ENCODE measurements at places on chromosomes 5 and 9.

DNA sequence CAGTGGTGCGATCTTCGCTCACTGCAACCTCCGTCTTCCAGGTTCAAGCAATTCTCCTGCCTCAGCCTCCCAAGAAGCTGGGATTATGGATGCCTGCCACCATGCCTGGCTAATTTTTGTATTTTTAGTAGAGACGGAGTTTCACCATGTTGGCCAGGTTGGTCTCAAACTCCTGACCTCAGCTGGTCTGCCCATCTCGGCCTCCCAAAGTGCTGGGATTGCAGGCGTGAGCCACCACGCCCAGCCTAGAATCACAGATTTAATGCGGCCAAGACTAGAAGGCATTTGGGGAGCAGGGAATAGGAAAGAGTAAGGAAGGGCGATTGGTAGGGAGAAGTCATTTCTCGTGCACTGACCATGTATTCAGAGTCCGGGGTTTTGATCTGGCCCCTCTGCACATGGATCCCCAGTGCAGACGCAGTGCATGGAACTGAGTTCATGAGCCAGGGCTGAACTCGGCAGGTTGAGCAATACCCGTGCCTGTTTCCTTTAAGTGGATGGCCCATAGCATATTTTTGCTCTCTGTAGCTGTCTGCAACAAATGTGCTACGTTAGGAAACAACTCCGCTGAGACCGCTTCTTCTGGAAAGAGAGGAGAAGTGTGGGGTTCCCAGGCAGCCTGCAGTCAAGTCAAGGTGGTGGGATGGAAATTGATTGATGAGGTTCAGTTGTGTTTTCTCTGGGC, 3.4 kb upstream of the HMCN2 start:
- DNase-seq = no peak

DNA sequence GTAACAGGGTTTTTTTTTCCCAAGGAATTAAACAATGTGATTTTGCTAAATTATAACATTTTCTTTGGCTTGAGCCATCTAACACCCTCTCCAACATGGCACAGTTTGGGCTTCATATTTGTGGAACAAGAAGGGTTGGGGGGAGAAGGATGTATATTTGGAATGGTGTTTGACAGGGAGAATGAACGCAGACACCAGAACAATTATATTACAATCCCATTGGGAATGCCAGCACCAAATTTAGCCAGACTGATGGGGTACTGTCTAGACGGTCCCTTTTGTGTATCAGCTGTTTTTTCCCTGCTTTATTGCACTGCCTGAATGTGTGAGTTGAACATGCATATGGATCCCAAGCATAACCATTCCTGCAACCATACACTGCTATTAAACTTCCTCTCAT, 130.9 kb upstream of the TMEM161B start:
- no peak for DNase-seq

- no peak for DNase-seq
Observed at GRCh38 chr5:77893225-77893860, 117.2 kb upstream of the TBCA start.

DNA sequence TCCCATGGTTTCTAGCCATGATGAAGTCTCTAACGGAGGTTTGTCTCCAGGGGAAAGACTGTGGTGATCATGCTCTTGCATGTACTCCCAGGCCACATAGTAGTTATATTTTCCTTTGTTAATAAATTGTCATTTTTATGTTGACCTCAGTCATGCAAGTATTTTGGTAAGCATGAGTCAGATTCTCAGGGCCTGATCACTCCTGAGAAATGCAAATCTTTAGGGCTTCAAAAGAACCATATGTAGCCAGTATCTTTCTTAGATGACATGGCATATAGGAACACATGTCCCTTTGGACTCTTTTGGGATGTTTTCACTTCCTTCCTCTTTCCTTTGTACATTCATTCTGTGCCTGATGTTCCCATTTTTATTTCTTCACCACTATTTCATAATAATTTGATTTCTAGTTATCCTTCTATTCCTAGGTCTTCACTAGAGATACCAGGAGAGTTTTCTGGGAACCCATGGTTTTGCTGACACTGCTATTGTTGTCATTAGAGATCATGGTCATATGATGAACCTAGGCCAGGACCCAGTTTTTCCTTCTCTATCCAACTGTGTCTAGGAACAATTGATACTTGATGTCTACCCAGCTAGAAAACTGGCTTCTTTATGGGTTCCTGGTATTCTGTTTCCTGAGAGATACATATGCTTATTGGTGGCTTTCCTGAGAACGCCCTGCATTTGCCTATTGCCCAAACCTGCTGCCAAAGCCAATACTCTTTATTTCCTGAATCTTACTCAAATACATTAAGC, 248.1 kb upstream of the NREP start:
- DNase-seq = no peak

DNA sequence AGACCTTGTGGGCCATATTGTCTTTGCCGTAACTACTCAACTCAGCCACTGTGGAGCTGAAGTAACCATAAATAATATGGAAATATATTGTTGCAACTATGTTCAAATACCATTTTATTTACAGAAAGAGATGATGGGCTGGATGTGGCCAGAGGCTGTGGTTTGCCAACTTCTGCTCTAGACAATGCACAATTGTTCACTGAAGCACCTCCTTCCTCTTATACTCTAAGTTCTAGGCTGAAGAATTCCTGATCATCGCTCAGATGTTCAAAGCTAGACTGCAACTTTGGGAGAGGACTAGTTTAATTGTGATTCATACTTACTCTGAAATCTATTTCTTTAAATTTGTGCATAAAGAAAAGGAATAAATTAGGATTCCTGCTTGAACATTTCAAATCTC, 245.0 kb downstream of the TAF11L14 start:
- DNase-seq = no peak

GRCh38 chr5:127072861-127073846, at the start of gene C5orf63:
Gene C5orf63 (minus strand): TSS chr5:127073502. CDS start chr5:127058995, 14,507 bp downstream.
- DNase-seq = peak; percentile 74

DNA sequence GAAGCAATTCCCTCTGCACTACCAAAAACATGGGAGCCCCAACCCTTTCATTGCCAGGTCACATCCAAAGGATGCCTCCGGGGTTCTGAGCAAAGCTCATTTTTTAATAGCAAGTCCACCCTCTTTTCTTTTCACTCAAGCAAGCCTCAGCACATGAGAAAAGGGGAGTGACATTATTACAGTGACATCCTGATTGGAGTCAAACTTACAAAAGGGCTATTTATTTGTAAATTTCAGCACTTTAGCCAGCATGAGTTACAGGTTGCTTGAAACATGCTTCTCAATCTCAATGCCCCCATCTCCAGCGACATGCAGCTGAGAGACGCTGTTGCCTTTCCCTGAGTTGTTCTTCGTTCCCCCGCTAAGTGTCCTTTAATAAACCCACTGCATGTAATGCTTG, 238.4 kb upstream of the PANK3 start:
- DNase-seq = no peak

All from stimulated activated CD4-positive, alpha-beta T cell treated with anti-CD3 and anti-CD28 coated beads, Interleukin-4, amount 100 ng/mL, for 48 hours (primary cell).